Cortex of kidney (tissue), 1 donor: ENCODE measurements at places on chromosomes 2 and 18.

- DNase-seq = no peak
Measured at GRCh38 chr2:192948316-192948715, 753.6 kb upstream of the TMEFF2 start.

DNA sequence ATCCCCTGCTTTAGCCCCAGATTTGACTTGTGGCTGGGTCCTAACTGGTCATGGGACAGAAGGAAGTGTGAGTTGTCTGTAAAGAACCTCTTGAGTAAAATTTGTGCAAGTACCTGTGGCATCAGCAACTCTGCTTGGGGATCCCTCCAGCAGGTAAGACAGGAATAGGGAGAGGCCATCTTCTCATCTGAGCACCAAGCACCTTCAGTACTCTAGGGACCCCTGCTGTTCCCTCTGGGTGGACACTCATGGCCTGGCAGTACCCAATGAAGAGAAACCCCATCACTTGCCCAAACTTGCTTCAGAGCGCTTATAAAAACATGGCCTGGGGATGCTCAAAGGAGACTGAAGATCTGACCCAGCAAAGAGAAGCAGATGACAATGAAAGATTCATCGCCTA is 297.8 kb downstream of the SP3 start:
- DNase-seq = no peak

DNA sequence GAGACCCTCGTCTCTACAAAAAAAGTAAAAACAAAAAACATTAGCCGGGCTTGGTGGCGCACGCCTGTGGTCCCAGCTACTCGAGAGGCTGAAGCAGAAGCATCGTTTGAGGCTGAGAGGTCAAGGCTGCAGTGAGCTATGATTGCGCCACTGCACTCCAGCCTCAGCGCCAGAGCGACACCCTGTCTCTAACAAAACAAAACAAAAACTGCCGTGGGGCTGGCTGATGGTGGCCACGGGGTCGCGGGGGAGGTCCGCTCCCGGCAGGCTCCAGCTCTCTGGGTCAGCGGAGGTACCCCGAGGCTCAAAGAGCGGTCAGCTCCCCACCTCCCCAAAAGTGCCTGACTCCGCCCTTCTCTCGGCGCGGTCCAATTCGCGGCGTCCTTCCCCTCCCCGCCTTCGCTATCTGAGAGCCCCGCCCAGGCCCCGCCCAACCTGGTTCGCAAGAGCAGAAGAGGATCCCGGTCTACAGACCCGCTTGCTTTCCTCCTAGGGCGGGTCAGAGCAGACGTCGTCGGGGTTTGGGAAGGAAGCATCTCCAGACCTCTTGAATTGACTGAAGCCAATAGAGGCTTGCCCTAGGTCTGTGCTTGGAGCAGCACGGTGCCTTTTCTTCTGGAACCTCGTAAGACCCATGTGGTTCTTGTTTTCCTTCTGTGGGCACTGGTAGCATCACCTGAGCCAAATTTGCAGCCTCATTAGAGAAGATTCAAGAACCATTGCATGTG is 7.8 kb downstream of the RAX start:
- DNase-seq = no peak

- no peak for DNase-seq
Measured at GRCh38 chr2:242027676-242028450, 158.3 kb downstream of the RTP5 start.

DNA sequence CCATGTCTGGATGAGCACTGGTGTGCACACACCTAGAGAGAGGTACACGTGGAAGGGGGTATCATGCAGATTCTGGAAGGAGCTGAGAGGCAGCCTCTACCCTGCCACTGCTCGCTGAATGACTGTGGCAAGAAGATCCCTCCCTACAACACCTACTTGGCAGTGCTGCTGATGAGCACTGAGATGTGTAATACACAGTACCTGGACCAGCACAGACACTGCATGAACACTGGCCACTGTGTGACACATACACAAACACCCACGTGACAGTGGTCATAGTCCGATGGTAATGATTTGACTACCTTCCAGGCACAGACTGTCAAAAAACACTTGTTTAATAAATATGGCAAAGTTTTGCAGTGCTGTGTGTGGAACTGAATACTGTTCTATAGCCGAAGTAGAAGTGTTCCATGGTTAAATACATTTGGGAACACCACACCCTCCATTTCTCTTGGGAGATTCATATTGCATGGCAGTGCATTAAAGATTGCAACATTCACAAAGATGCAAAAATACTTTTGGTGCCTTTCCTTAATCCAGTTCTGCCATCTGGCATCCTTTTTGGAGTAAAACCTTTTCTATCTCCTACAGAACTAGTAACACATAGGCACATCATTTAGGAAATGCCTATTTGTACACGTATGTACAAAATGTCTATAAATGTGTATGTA is 29.6 kb downstream of the MRPS5 start:
- DNase-seq = no peak
